Astrocyte of the spinal cord (primary cell): ENCODE measurements at places on chromosomes 2 and 18.

GRCh38 chr2:10220902-10221391 is 81.8 kb upstream of the HPCAL1 start:
- DNase-seq = peak; percentile 14

- no peak for DNase-seq
Measured at GRCh38 chr2:48250943-48251342, 279.0 kb upstream of the STON1 start.

GRCh38 chr2:21078296-21078695 is 34.4 kb upstream of the APOB start:
- DNase-seq = no peak

GRCh38 chr2:584863-585823 is 92.1 kb downstream of the TMEM18 start:
- no peak for DNase-seq

- DNase-seq = no peak
Measured at GRCh38 chr18:79504034-79504433, 108.3 kb downstream of the NFATC1 start.

DNA sequence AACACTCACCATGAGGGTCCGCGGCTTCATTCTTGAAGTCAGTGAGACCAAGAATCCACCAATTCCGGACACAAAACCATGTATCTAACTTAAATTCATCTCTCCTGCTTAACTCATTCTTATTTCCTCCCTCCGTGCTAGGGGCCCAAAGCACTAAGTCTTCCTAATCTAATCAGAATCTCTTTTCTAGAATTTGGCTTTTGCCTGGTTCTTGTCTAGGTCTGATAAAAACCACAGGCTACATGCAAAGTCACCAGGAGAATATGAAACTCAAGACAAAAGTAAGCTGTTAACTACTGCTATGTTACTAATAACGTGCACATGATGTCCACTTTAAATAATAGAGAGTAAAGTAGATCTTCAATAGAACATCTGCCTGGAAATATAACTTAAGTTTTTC is 69.9 kb downstream of the TRIP12 start:
- no peak for DNase-seq

DNA sequence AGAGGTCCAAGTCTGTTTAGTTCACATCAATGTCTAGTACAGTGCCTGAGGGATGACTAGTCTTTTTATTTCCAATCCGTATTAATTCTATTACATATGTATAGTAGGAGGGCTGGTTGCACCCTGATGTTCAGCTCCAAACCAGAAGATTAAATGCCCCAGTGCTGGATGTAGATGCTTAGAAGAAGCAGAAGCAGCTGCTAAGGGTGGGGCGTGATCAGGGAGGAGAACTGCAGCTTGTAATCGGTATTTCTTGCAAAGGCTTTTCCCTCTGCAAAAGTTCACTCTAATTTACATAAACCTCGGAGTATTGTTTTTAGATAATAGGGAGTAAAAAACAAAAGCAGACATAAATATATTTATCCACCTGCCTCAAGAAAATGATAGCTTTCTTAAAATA is 145.3 kb upstream of the ITGA4 start:
- no peak for DNase-seq

DNA sequence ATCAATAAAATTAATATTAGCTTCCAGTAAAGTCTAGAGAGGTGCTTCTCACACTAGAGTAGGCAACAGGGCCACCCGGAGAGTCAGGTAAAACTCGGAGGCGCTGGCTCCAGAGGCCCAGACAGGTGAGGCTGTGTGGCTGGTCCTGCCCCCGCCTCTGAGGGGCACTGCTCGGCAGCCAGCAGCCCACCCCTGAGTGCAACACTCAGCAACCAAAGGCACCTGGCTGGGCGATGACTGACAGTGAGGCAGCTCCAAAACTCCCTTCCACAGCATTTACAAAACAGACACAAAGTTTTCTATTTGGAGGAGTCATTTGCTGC is 138.8 kb upstream of the ID2 start:
- no peak for DNase-seq

DNA sequence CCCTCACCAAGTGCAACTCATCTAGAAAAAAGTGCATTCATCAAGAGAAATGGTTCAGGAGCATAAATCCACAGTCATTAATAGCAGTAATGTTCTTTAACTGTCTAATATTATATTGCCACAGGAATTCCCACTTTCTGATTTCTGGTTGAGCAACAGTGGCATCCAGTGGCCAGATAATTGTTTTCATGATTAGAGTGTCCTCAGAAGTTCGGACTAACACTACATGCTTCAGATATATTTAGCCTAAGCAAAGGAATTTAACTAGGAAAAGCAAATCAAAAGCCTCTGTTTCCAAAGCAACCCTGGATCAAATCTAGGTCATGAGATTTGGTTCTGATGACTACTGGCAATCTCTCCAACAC is 9.8 kb upstream of the ERBB4 start:
- peak; percentile 51 for DNase-seq
